ENCODE measurements at places on chromosomes 3 and 15.
A peak's percentile ranks its signal among the peaks of the same experiment; 100 is the strongest.

- no peak for DNase-seq
These were observed 41.9 kb downstream of the SLC6A1 start for GRCh38 chr3:11034309-11034985.

DNA sequence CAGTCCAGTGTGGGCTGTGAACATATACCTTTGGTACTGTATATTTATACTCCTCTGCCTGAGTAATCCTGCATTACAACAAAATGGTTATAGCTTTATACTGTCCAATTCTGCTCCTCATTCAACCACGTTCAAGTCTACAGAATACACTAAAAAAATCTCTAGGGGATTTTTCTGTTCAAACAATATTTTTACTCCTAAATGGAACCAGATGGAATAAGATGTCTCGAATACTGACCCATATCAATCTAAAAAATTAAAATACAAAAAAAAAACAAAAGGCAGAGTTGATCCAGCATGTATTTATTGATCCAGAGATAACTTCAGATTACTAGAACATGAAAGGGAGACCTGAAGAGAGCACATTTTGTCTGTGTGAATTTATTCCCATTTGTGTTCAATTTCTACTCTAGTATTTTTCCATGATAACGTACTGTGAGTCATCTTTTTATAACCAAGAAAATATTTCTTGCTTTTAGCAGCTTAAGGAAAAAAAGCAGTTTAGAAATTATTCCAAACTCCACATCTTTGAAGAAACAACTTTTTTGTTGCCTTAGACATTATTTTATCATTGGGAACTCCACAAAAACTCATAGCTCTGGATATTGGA, 910.7 kb downstream of the TBL1XR1 start:
- DNase-seq = no peak

GRCh38 chr3:125594125-125594524, 1.2 kb downstream of the OSBPL11 start:
- peak; percentile 81 for DNase-seq

DNA sequence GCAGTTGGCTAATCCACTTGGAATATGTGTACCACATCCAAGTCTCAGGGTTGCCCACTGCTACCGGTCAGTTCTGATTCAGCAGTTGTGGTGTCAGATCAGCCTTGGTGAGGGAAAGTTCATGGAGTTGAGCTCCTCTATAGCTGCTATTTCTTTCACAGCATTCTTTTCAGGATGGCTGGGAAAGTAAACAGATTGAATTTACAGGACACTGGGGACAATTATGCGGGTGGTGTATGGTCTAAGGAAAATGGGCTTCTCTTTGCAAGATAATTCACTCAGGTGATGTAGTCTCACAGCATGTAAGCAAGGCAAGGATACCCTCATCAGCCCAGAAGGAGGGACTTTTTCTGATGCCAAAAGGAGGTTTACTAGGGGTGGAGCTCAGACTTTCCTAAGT, 249.9 kb downstream of the DOCK3 start:
- DNase-seq = no peak

- no peak for DNase-seq
These were observed 18.2 kb downstream of the HEG1 start for GRCh38 chr3:125037498-125038150.

- no peak for DNase-seq
These were observed 123.5 kb upstream of the SAMMSON start for GRCh38 chr3:69876073-69876472.

GRCh38 chr3:4079339-4080195, 223.6 kb upstream of the SETMAR start:
- DNase-seq = no peak

- DNase-seq = no peak
These were observed 129.7 kb downstream of the TJP1 start for GRCh38 chr15:29692527-29692926.

GRCh38 chr15:44219073-44219472, 24.0 kb upstream of the FRMD5 start:
- DNase-seq = peak; percentile 11

- DNase-seq = no peak
These were observed 56.1 kb downstream of the CALML4 start for GRCh38 chr15:68149059-68149458.

- DNase-seq = peak; percentile 43
These were observed 52.2 kb upstream of the ACTC1 start for GRCh38 chr15:34847598-34847997.

GRCh38 chr3:44105571-44105970, 136.1 kb upstream of the TOPAZ1 start:
- no peak for DNase-seq

DNA sequence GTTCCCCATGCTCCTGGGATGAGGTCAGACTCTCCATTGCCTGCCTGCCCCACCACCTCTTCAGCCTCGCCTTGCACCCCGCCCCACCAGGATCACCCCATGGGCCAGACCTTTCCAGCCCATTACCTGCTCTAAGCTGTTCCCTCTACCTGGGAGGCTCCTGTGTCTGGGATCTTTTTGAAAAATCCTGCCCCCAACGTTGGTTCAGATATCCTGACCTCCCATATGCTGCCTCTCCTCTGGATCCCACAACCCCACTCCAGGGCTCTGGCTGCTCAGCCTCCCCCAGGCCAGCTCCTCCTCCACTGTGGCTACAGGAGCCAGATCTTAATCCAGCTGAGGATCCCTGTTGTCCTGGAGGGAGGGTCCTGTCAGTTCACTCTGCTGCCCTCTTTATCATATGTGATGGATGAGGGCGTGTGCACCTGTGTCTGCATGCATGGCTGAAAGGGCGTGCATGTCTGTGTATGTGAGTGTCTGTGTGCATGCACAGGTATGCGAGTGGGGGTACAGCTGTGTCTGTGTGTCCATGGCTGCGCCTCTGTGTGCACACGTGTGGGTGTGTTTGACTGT, 21.7 kb upstream of the ALAS1 start:
- no peak for DNase-seq

DNA sequence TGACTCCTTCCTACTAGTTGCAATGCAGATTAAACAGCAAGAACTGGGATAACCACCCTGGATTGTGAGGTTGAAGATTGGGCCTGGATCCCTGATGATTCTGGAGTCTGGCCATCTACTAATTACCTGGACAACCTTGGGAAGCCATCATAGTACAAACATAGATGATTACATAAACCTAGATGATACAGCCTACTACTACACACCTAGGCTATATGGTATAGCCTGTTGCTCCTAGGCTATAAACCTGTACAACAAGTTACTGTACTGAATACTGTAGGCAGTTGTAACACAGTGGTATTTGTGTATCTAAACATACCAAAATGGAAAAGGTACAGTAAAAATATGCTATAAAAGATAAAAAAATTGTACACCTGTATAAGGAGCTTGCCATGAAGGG, 48.0 kb downstream of the NSUN3 start:
- no peak for DNase-seq

- DNase-seq = no peak
These were observed 230.1 kb downstream of the CLSTN2 start for GRCh38 chr3:140164922-140165590.

GRCh38 chr3:18114894-18115293, 310.2 kb downstream of the SATB1 start:
- no peak for DNase-seq

- no peak for DNase-seq
These were observed 544.6 kb upstream of the LMCD1 start for GRCh38 chr3:7957024-7957423.

- DNase-seq = no peak
These were observed 62.0 kb downstream of the LEKR1 start for GRCh38 chr3:156888176-156888575.

- DNase-seq = no peak
These were observed 10.6 kb upstream of the GLCE start for GRCh38 chr15:69149803-69150202.

DNA sequence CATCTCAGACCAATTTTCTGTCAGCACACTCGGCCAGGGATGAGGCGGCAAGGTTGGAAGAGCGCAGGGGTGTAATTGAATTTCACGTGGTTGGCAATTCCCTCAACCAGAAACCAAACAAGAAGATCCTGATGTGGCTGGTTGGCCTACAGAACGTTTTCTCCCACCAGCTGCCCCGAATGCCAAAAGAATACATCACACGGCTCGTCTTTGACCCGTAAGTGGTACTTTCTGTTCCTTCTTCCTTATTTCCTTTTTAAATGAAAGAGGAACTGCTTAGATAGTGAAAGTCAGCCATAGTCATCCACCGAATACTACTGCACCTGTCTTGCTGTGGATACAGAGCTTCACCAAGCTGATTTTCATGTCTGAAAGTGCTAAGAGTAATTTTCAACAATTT, 60.1 kb downstream of the SGO1 start:
- DNase-seq = peak; percentile 34

- DNase-seq = no peak
These were observed 696.3 kb downstream of the NR2F2 start for GRCh38 chr15:97026781-97027180.

DNA sequence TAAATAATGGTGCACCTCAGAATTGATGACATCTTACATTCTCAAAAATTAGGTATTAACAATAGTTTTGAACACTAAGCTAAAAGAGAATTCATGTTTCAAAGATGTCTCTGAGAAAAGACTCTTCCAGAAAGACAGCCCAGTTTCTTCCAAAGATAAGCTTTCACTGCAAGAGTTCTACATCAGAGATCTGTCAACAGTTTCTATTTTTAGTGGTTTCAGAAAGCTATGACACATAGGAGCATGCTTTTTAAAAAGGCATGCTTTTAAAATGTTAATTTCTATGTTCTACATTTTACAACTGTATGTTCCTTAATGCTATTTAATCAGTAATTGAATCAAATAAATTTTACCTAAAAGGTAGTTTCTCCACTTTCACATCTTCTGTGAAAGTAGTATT, 88.2 kb downstream of the PLOD2 start:
- no peak for DNase-seq

Data from NB4 (cell line).